Iris pigment epithelial cell (primary cell): ENCODE measurements at places on chromosomes 12 and 14.

DNA sequence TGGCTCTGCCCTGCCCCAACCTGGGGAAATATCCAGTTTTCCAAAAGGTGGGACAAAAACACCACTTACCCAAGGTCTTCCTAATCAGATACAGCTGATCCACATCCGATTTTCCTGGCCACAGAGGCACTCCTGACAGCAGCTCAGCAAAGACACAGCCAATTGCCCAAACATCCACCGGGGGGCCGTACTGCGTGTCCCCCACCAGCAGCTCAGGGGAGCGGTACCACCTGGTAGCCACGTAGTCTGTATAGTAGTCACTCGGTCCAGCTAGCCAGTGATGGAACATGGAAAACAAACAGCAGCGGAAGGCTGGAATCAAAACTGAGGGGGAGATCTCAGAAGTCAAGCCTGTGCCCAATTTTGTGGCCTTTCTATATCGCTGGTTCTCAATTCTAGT is 28.8 kb downstream of the DMAC2L start:
- DNase-seq, result no peak

DNA sequence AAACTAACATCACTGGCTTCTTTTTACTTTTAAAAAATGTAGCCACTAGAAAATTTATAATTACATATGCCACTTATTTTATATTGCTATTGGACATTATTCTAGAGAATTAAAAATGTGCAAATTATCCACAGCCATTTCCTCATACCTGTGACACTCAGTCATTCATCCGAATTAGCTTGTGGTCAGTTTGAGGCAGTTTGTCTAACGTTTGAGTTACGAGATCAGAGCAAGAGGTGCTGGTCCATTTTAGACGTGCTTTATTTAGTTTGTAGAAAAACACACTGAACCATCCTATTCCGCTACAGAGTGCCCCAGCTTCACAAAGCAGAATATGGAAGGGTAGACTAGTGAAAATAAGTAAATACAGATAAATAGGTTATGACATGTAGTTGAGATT is 513.0 kb downstream of the NRXN3 start:
- DNase-seq, result no peak

DNA sequence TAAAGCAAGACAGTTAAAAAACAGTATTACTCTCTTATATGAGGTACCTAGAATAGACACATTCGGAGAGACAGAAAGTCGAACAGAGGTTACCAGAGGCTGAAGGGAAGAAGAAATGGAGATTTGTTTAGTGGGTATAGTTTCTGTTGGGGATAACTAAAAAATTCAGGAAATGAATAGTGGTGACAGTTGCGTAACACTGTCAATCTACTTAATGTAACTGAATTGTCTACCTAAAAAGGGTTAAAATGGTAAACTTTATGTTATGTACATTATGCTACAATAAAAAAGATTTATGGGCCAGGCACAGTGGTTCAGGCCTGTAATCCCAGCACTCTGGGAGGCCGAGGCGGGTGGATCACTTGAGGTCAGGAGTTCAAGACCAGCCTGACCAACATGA is 30.6 kb upstream of the SLC6A13 start:
- no peak for DNase-seq

- DNase-seq, result peak; percentile 34
Observed at GRCh38 chr12:49689785-49690184, 17.4 kb downstream of the FMNL3 start.

DNA sequence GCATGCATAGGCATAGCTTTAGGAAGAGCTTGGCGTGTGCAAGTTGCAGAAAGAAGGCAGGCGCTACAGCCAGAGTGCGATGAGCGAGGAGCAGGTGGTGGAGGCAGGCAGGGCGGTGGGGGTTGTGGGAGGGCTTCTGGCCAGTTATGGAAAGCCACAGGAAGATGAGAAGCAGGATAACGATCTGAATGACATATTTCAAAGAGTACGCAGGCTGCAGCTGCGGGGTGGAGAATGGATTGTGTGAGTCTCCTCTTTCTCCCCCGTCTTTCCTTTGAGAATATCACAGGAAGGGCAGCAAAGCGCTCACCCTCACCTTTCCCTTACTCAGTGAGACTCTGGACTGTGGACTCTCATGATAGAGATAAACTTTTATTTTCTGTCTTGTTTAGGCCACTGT is 48.7 kb upstream of the PLXNC1 start:
- peak; percentile 96 for DNase-seq
